ENCODE measurements at places on chromosomes 11 and 22.
A peak's percentile ranks its signal among the peaks of the same experiment; 100 is the strongest.

DNA sequence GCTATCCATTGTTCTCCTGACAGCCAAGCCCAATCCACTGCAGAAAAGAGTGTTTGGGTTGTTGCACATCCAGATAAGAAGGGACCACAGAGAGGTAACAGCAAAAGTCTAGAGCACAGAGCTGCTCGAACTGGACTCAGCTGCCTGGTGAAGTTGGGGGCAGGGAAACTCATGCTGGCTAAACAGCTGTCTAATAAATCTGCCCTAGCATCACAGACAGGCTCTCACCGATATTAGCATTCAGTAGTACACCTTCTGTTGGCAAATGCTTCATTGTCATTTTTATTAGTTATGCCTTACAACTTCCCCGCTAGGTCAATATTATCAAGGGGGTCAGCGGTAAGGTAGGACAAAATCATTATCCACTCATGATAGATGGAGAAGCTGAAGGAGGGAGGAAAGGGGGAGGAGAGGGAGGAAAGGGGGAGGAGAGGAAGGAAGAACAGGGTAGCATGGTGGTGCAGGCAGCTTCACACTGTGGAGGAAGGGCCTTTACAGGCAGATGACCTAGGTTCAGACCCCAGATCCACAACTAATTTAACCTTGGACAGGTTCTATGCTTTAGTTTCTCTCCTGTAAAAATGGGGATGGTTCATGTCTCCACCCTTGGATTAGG, 102.7 kb downstream of the LARGE1 start:
- no peak for DNase-seq

DNA sequence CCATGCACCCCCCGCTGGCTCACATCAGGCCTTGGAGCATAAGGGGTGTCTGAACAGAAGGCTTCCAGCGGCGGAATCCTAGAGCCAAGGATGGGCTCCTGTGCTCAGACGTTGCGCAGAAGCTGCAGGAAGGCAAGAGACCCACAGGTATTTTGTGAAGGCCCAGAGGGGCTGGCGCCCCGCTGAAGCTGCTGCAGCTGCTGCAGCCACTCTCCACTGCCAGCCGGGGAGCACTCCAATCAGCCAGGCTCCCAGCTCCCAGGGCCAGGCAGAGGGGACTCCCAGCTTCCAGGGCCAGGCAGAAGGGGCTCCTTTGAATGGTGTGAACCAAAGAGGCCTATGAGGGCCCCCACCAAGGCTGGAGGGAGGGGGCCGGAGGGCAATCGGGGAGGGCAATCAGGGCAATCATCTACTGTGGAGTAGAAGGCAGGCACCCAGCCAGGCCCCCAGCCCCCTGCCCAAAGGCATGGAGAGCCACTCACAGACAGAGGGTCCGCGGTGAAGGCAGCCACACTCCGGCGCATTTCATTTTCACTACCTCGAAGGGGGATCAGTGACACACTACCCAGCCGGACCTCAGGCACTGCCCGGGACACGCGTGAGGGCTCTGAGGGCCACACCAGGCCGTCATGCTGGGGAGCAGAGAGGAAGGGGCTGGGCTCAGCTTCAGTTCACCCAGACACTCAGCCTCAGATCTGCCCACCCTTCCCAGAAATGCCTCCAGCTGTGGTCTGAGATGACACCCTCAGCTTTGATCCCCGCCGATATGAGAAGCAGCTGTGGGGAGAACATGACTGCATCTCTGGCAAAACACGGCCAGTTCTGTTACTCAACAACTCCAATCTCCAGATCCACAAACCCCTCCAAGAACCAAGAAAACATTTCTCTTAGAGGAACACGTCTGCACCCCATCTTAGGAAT, 11.6 kb upstream of the PDE2A start:
- DNase-seq = no peak

GRCh38 chr11:120837696-120838095, 186.2 kb upstream of the TBCEL start:
- DNase-seq = no peak

DNA sequence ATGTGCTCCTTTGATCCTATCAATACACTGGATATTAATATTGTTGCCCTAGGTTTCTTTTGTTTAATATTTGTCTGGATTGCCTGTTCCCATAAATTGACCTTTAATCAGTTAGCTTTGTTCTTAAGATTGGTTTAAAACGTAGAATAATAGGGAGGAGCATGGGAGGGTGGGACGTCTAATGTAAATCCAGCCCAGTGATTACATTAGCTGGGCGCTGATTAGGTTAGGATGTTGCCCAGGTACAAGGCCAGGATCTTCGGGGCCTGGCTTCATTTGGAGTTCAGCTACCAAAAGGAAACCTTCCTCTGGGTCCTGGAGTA, at the start of gene SRSF8:
Gene SRSF8, plus strand, starts transcription at position 204 of the 323 bp plus-strand sequence. CDS start 308 bp downstream, outside the sequence.
- no peak for DNase-seq

GRCh38 chr11:76443268-76443980, 1.4 kb upstream of the EMSY start:
- DNase-seq = no peak

DNA sequence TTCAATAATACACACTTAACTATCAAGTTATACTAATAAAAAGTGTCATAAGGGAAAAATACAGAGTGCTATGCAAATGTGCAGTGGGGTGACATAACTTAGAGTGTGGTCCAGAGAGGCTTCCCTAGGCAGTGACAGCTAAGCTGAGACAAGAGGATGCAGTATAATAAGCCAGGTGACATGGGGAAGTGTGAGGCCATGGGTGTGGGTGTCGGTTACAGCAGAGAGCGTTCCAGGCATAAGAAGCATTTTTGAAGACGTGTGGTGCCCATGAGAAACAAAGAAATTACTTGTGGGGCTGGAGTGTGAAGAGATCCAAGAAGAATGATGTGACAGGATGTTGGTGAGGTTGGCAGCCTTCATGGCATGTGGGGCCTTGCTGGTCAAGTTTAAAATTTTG, 78.1 kb upstream of the PICALM start:
- DNase-seq = no peak

DNA sequence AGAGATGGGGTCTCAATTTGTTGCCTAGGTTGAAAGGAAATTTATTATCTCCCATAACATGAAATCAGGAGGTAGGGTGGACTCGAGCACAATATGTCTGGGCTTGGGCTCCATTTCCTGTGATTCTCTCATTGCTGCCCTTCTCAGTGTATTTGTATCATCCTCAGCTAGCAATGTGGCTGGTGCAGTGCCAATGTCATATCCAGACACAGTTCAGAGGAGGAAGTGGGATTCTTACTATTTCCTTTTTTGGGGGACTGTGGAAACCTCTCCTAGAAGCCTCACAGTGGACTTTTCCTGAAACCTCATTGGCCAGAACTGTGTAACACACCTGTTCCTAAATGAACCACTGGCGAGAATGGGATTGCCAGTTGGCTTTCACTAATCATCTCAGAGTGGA, 21.0 kb upstream of the SWAP70 start:
- DNase-seq = no peak

DNA sequence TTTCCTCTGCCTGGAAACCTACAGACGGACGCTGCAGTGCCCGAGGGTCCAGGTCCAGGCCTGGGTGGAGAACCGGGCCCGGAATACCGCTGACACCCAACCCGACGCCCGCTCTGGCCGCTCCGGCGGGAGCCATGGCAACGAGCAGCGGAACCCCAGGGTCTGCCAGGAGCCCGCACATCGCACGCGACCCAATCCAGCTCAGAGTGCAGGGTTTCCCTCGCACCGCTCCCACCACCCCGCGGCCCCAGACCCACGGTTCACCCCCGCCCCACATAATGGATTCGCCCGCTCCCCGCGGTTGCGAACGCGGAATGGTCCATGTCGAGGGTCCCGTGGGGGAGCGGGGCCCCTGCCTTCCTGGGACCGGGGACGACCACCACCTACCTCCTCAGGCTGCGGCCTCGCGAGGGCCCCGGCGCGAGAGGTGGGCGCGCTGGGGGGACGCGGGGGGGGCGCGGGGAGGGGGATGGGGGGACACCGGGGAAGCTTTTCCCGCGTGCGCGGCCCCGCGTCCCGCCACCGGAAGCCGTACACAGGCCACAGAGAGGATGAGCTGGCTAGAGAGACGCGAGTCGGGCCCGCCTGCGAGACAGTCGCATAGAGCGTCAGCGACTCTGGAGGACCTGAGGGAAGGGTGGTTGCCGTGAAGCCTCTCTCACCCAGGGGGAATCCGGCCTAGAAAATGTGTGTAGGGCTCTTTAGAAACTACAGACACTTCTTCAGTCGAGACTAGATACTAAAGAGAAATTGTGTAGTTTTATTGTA, at the start of gene SSRP1:
Gene SSRP1, minus strand, starts transcription at position 550 of the 768 bp plus-strand sequence. CDS start 771 bp downstream, outside the sequence.
- DNase-seq = peak; percentile 69

DNA sequence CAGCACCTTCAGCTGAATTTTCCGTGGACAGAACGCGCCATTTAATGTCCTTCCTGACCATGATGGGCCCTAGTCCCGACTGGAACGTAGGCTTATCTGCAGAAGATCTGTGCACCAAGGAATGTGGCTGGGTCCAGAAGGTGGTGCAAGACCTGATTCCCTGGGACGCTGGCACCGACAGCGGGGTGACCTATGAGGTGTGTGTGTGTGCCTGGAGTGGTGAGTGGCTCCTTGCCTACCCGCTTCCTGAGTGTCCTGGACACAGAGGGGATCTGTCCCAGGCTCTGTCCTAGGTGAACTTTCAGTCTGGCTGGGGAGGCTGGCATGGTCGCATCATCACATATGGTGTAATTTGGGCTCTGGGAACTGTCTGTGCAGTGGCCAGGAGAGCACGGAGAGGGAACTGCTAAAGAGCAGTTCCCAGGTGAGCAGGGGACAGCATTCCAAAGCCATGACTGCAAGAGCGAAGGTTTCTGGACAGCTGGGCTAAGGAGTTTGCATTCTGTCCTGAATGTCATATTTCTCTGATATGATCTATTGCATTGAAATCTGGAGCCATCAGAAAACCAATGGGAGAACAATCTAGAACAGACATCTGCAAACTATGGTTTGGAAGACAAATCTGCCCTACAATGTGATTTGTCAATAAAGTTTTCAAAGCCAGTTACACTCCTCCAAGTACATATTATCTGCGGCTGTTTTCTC, 104.3 kb downstream of the RRAS2 start:
- no peak for DNase-seq

- peak; percentile 3 for DNase-seq
Measured at GRCh38 chr11:68340003-68340767, 27.8 kb downstream of the LRP5 start.

GRCh38 chr11:101705972-101706371, 122.2 kb upstream of the TRPC6 start:
- no peak for DNase-seq

- no peak for DNase-seq
Measured at GRCh38 chr22:48556222-48556621, 1271.5 kb downstream of the BRD1 start.

DNA sequence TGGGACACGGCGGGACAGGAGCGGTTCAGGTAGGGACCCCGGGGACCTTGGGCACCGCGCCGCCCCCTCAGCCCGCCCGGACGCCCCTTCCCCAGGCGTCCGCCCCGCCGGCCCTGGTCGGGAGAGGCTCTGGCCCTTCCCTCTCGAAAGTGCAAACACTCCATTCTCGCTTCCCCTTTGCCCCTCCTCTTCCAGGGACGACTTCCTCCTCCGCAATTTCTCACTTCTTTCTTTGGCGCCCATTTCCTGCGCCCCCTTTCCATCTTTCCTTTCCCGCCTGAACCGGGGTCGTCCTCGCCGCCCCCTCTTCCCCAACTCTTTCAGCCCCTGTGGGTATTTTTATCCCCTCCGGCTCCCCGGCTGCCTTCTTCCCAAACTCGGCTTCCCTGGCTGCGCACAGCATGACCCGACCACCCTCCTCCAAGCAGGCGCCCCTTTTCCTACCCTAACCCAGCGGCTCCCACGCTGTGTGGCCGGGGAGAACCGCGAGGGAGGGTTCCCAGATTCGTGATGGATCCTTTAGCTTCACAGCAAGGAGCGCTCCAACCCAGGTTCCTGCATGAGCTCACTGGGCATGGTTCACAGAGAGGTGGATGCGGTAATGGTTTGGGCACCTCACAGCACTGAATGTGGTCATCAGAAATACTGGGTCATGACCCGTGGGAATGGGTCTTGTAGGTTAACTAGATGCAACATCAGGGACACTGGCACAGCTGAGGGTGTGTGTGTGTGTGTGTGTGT, 689 bp downstream of the RAB39A start:
- no peak for DNase-seq

- DNase-seq = no peak
Measured at GRCh38 chr11:283405-284104, 5.3 kb downstream of the NLRP6 start.

DNA sequence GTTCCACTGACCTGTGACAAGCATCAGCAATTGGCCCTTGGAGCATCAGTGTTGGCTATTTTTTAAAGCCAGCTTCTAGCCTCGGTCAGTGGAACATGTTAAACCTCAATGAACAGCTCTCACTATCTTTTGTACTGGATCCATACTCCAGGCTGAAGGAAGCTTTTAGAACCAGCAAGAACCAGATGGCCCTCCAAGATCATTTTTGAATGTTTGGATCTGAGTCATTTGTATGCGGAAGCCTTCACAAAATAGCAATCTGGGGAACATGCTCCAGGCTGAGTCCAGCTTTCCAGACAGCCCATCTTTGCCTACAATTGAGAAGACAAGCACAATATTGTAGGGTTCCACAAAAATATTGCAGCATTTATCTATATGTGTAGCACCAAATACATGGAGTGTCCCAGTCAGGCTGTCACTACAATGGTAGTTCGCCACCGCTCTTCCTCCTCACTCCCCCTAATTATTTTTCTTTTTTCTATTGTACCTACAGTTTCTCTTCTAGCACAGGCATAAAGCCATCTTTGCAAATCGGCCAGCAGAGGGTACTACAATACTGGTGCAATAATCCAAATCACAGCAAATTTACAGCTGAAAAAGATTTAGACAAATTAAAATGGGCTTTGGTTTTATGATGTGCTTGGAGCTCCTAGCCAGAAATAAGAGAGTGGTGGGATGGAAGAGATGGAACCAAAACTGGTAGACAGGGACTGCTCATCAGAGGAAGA, 177.4 kb upstream of the BLID start:
- no peak for DNase-seq

GRCh38 chr11:77213589-77214428, 85.8 kb downstream of the MYO7A start:
- DNase-seq = no peak

GRCh38 chr22:39994566-39995392, at the start of gene FAM83F:
Gene FAM83F (plus strand): TSS chr22:39994954. CDS start chr22:39995043, 89 bp downstream.
- DNase-seq = no peak

GRCh38 chr22:27137871-27138337, 480.5 kb downstream of the MIAT start:
- DNase-seq = no peak

DNA sequence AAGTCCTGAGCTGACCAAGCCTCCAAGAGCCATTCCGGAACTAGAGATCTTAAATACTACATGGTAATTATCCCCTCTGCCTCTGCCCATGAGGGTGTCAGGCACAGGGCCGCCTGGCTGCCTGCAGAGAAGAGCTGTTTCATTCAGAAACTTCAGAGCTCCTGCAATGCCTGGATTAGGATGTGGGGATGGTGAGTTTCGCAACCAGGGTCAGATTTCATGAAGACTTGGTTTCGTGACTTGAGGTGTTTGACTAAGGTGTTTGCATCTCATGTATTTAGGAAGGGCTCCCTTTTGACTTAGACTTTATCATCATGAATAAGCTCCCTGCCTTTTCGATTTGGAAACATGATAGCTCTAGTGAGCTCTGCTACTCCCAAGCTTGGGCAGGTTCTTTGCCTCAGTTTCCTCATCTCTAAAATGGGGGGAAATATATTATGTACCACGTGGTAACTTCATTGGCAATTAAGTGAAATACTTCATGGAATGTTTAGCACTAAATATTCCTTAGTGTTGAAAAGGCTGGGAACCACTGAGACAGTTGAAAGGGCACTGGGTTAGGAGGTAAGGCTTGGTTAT, 9.1 kb downstream of the TIMP3 start:
- DNase-seq = no peak

GRCh38 chr22:44811141-44811540, 58.8 kb downstream of the ARHGAP8 start:
- no peak for DNase-seq

All from stimulated activated CD8-positive, alpha-beta memory T cell treated with anti-CD3 and anti-CD28 coated beads, Interleukin-4, amount 100 ng/mL, for 1 hour (primary cell).